Stimulated activated CD4-positive, alpha-beta T cell treated with anti-CD3 and anti-CD28 coated beads, Interleukin-15, amount 100 ng/mL, for 1 hour (primary cell): ENCODE measurements at places on chromosomes 4 and X.

GRCh38 chrX:13028871-13029636 lies 15.4 kb downstream of the FAM9C start:
- DNase-seq, result no peak

DNA sequence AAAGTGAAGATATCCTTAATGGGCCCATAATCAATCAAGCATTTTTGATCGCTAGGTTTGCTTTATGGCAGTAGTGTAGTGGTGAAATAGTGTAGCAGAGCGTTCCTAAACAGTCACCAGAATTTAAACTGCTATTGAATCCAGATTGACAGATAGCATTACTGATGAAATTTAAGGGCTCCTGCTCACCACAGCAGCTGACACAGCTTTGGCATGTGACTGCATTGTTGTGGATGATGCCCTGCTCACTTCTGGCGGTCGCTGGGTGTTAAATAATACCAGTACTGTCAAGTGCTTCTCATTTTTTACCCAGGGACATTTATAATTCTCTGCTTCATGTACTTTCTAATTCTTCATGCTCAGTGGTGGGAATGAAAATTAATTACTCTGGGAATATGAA lies 102.0 kb upstream of the ARHGAP24 start:
- no peak for DNase-seq

DNA sequence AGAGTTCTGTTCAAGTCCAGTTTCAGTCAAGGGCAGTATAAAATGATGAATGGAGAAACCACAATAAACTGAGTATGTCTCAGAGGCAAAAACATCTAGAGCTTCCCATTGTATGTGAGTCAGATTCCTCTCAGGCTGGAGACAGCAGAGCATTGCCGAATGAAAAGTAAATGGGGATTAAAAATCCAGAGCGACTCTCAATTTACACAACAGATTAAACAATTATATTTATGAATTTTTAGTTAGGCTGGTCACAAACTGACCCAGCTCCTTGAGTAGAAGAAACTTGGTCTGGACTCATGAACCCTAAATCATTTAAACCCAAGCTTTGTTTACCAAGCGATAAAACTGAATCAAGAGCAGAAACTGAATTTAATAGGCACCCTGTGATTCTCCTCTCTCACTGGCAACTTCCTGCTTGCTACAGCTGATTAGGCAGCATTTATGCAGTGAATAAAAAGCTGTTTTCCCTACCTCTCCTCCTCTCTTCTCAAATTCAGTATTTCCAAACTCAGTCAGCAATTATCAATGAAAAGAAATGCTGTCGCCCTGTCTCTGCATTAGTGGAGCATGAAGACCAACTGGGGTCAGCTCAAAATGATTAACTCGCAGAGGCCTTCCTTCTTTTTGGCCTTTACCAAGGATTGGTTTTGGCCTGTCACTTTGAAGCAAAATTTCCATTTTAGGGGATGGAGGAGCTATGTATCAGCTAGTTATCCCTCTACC lies 568.0 kb downstream of the PDHA2 start:
- DNase-seq, result no peak

DNA sequence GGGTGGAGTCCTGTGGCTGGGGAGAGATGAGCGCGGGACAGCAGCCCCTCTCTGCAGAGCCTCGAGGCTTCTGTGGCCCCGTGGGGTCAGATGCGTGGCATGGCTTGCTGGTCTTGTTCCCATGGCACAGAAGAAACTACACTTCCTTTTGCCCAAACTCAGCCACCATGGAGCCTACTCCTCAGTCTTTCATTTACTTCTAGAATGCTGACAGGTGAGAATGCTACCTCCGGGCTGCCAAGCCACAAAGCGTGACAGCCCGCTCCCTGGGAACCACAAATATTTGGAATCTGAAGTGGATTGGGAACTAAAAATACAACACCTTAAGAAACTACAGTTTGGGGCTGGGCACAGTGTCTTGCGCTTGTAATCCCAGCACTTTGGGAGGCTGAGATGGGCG lies 98.0 kb downstream of the TRAPPC11 start:
- DNase-seq, result no peak

DNA sequence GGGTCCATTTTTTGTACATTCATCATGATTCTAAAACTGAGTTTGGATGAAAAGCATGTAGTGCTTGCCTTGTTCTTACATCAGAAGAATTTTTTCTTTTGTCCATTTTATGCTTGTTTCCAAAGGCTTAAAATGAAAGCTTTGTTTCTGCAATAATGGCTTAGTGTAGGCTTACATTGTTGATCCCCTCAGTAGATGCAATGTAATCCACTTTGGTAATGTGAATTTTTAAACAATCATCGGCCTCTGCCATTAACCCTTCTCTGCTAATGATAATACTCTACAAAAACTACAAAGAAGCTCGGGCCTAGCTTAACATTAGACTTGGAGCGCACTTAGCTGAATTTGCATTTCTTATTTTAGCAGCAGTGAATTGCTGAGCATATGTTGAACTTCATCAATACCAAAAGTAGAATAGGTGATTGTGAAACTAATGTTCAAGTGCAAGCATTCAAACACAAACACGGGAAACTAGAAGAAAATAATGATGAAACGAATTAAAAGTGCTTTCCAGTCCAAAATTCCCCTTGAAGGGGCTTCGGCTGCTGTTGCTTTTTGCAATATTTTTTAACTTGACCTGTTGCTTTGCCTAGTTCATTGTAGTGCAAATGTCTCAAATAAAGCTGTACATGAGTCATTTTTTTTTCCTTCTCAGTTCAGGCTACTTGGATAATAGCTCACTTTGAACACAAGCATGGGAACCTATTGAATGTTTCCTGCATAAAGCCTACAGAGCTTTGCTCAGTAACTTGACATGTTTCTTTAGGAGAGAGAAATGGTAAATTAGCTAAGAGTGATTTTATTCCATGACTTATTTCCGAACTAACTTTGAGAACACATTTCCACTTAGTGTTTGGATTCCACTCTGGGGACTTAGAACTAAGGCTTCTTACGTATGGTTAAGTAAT lies 66.5 kb downstream of the SLIT2 start:
- no peak for DNase-seq

DNA sequence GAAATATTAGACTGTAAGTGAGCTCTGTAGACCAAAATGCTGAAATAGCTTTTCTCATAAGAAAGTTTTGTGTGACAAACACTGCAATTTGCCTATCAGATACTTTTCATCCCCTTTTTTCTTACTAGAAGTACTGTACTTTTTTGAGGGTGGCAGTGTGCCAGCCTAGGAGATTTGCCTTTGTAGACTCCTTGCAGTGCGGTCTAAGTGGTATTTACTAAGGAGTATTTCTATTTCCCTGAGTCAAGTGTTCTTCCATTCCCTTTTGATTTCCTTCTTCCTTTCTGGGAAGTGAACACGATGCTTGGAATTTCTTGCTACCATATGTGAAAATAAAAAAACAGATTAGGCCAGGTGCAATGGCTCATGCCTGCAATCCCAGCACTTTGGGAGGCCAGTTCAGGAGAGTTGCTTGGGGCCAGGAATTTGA lies 34.6 kb downstream of the PDLIM5 start:
- no peak for DNase-seq

GRCh38 chrX:13994536-13995080 lies 35.1 kb downstream of the GEMIN8 start:
- DNase-seq, result no peak

DNA sequence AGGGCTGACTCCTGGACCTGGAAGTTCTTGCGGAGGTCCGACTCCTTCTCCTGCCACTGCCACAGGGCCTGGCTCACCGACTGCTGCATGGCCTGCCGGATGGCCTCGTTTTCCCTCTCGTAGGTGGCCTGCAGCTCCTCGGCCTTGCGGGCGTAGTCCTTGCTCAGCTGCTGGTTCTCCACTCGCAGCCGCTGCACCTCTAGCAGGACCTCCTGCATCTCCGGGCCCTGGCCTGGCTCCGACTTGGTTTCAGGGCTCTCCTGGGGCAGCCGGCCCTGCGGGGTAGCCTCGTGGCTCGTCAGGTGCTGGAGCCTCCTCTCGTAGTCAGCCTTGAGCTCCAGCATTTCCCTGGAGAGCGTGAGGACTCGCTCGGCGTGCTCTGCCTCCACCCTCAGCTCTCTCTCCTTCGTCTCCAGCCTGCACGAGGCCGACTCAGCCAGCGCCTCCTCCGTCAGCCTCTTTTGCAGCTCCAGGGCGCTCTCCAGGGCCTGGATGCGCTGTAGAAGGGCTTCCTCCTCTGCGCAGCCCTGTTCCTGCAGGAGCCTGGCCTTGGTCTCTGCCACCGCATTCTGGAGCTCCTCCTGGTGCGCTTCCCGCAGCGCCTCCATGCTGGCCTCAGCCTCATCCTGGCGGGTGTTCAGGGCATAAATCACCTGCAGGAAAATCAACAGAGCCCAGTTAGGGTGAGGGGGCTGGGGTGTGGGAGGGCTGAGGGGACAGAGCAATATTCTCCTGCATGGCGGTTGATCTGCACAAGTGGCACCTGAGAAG lies 72.2 kb downstream of the FAM184B start:
- DNase-seq, result no peak

GRCh38 chrX:85140964-85141363 lies 102.6 kb downstream of the SATL1 start:
- DNase-seq, result no peak

DNA sequence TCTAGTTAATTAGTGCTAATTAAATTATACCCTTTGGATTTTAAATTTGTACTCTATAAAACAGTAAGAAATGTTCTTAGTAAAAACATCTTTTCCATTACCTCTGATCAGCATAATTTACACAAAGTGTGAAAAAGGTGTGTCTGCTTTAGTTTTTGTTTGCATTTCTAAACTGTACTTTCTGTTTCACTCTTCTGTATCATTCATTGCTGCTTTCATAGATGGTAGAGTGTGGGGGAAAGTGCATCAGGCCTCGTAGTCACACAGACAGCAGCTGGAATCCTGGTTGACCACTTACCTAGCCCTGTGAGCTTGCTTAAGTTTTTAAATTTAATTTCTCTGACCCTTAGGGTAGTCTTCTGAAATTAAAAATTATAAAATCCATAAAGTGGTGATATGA lies 275.4 kb upstream of the PITX2 start:
- no peak for DNase-seq

DNA sequence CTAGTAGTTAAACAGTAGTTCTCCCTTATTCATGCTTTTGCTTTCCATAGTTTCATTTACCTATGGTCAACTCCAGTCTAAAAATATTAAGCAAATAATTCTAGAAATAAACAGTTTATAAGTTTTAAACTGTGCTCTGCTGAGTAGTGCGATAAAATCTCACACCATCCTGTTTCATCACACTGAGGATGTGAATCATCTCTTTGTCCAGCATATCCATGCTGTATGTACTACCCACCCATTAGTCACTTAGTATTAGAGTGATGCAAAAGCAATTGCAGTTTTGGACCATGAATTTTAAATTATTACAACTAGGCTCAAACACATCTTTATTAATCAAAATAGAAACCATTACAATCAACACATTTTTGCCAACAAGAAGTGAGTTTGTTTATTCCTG lies 187.4 kb downstream of the TEX13C start:
- no peak for DNase-seq

DNA sequence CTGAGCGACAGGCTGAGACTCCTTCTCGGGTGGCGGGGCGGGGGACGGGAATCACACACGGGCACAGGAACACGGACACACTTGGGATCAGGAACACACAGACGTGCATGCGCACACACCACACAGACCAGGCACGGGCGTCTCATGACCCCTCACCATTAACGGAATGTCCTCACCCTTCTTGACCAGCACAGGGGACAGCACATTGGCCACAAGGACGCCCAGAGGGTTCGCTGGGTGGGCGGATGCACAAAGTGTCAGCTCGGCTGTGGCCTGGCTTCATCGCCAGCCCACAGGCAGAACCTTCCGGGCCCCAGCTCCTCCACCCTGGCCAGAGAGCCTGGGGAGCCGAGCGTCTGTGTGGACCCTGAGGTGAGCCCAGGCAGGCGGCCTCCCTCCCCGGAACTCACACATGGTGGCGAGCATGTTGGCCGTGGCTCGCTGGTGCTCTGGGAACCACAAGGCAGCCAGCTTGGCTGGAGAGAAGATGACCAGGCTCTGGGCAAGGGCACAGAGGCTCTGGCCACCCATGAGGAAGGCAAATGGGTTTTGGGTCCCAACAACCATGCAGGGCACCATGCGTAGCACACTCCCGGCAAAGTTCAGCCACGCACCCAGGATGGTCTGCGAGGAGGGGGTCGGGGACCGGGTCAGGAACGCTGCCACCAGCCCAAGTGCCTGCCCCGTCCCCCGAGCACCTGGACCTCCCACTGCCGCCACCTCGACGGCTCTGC lies 3.1 kb downstream of the SLC49A3 start:
- DNase-seq, result no peak

DNA sequence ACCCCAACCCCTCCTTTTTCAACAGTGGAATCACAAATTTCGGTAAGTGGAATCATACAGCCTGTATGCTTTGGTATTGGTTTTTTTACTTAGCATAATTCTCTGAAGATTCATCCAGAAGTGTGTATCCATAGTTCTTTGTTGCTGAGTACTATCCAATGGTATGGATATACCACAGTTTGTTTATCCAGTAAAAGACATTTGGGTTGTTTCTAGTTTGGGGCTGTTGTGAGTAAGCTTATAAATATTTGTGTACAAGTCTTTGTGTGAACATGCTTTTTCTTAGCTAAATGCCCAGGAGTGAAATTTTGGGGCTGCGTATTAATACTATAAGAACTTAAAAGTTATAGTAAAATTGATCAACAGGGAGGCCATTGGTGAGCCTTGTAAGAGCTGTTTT lies 57.5 kb upstream of the GC start:
- no peak for DNase-seq

DNA sequence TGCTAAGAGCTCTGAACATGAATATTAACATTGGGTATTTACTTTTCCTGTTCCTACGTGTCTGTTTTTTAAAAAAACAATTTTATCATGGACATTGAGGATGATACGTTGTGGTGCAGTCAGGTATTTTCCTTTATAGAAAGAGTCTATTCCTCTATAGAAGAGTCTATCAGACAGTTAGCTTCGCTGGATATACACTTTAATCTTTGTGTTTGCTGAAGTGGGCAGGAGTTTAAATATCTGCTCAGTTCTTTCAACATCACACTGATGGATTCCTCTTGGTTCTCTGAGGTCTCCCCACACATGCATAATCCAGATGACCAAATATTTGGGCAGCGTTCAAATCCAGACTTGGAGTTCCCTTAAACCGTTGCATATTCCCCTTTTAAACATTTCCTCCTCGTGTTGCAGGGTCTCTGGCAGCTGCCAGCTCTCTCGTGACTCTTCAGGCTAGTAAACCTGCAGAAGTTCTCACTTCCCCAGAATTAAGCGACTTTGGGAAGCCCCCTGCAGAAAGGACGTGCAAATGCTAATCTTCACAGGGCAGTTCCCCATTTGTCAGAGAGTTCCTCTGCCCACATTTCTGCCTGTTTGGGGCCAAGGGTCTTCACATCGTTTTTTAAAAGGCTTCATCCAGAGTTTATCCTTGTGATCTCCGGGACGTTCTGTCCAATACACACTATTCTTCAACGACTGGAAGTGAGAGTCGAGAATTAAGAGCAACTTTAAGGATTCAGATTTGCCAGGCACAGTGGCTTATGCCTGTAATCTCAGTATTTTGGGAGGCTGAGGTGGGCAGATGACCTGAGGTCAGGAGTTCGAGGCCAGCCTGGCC lies 20.5 kb upstream of the DHRSX start:
- no peak for DNase-seq

DNA sequence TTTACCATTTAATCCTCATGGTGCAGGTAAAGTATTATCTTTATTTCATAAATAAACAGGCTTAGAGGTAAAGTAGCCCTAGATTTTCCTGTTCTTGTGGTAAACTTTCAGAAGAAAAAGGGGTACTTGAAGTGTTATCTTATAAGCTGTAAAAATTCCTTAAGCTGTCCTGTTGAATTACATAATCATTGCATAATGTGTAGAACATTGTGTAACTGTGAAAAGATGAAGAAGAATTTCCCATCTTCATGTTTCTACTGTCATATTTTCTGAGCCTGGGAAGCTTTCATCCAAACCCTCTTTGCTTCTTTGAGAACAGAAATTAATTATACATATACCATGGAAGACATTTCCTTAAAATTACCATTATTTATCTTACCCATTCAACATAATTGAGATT lies 90.5 kb downstream of the ELOVL6 start:
- DNase-seq, result no peak
